Fibroblast of pulmonary artery (primary cell): ENCODE measurements at places on chromosomes 3 and 15.

DNA sequence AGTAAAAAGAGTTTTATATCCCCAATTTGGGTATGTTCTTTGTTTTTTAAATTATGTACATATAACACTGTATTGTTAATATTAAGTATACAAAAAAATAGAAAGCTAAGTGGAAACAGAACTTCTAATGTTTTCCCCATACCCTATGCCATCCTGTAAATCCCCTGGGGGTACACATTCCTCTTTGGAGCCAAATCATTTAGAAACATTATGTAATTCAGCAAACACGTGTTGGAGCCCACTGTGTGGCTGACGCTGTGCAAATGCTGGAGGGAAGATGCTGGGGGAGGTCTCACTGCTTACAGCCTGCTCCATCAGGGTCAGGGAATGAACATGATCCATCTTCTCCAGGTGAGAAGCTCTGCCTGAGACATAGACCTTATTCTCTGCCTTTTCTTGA lies 52.8 kb downstream of the CRTC3 start:
- no peak for DNase-seq

DNA sequence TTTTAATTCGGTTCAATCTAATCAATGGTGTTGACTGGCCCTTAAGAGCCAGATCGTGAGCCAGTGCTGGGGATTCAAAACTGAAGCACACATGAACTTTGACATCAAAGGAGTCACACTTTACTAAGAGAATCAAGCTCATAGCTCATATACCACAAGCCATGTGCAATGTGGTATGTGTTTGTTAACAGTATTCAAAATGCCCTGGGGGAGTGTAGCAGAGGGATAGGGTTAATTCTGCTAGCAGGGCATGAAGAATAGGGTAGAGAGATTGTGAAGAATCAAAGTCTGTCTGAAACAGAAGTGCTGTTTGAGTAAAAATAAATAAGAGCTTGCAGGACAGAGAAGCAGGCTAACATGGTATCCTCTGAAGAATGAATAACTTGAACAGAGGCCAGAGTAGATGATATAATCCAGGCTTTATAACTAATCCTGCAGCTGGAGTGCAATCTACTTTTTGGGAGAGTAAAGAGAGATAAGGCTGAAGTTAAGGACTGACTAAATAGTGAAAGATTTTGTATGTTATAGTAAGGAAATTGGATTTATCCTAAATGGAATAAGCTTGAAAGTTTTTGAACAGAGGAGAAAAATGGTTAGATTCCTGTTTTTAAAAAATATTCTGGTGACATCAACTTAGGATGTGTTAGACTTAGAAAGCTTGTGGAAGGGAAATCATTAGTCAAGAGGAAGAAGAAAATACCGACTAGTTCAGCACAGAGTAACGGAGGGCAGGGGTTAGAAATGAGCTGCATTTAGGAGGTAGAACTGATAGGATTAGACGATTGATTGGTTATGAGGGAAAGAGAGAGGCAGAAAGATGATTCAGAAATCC lies 292.0 kb downstream of the NFKBIZ start:
- peak; percentile 53 for DNase-seq

DNA sequence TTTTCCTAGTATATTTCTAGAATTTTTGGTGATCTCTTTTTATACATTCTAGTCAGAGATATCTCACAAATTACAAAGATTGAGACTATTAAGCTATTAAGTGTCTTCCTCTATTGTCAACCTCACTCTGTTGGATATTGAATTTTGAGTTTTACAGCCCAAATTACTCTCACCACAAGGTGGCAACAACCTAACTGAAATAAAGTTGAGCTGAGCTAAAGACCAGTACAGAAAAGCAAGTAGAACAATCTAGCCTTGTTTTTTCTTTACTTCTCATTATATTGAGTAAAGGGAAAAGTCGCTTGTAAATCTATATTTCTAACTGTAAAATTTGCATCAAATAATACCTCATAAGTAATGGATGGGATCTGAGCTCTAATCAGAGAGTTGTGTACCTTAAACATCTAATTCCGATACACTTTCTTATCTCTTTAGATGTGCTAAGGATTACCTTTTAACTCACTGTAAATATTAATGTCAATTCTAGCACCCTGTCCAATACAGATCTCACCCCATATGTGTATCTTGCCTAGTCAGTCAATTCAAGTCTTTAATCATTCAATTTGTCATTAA lies 13.6 kb upstream of the COMMD2 start:
- DNase-seq = peak; percentile 68

- no peak for DNase-seq
These were observed 230.9 kb upstream of the UBE2E1 start for GRCh38 chr3:23574822-23575315.

GRCh38 chr3:156681002-156681401 lies 6.6 kb downstream of the TIPARP start:
- DNase-seq = peak; percentile 98

DNA sequence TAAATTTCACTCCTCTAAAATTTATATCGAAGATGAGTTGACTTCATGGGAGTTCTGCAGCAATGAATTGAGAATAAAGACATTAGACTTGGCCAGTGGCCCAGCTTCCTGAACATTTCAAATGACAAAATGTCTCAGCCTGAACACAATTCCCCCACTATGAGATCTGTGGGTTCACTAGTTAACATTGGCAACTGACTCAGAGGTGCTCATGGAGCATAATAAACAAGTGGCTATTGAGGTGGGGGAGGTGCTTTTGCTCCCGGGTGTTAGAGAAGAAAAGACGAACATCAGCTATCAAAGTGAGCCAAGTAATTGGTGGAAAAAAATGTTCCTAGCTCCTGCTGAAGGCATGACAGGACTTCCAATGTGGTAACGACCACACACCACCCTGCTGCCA lies 6.3 kb downstream of the ATP13A4 start:
- no peak for DNase-seq

GRCh38 chr15:73378089-73378488 lies 9.3 kb upstream of the HCN4 start:
- DNase-seq = no peak

DNA sequence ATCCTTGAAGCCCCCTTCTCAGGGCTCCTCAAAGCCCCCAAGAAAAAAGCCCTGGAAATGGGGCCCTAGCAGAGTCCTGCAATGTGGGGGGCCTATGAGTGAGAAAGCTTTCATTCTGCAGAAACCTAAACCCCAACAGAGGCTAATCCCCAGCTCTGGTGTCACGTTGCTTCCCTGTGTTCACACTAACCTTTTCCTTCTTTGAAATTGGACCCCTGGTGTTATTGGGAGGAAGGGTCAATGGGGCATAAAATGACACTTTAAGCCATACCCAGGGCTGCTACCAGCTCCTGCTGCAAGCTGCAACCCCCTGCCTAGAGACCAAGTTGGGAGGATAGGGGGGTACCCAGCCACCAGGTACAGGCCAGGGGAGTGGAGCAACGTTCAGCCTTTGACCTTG lies 2.1 kb downstream of the CYP1A2 start:
- DNase-seq = no peak

GRCh38 chr3:61315871-61316270 lies 64.6 kb upstream of the FHIT start:
- peak; percentile 2 for DNase-seq

GRCh38 chr3:184820525-184820924 lies 8.6 kb downstream of the VPS8 start:
- no peak for DNase-seq

- DNase-seq = no peak
These were observed 6.9 kb upstream of the RFX7 start for GRCh38 chr15:56250626-56251025.

DNA sequence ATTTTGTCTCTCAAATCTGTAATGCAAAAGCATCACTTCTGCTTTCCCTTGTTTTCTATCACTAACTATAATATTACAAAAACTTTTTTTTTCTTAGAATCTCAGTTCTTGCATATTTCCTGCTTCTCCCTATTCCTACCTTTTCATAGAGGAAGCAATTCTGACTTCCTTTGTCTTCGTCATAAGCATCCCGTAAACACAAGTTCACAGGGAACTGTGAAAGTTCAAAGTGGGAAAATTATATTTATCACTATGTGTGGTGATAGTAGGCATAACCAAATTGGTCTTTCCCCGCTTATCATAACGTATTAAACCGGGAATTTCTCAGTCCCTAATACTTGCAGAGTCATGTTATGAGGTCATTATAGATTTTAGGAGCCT lies 22.3 kb downstream of the CD200 start:
- DNase-seq = no peak
